CD4-positive, alpha-beta T cell treated with Interferon gamma for 1 hour (primary cell): ENCODE measurements at places on chromosomes 1 and 21.
A peak's percentile ranks its signal among the peaks of the same experiment; 100 is the strongest.

- DNase-seq = no peak
Measured at GRCh38 chr1:244836135-244836521, 670 bp downstream of the COX20 start.

DNA sequence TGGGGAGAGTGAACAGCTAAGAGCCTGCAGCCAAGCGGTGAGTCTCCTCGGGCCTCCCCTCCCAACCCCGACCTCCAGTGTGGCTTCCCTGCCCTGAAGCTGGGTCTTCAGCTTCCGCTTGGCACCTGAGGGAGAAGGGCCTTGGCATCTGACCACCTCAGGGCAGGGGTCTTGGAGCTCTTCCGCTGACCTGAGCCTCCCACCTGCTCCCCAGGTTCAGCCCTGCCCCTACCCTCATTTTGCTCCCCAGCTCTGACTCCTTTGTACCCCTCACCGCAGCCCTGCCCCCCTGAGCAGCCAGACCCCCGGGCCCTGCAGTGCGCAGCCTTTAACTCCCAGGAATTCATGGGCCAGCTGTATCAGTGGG, 4.9 kb downstream of the ADAMTSL4 start:
- DNase-seq = no peak

DNA sequence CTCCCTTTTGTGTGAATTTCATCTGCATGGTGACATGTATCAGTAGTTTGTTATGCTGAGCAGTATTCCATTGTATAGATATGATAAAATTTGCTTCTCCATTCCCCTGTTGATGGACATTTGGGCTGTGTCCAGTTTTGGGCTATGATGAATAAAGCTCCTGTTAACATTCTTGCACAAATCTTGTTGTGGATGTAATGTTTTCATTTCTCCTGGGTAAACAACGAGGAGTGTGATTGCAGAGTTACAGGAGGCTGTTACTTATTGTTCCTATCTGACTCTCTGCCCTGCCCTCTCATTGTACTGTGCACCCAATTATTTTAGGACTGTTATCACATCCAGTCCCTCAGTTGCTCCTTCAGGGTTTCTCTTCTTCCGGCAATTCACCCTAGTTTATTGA, 24.2 kb downstream of the MAPKAPK2 start:
- no peak for DNase-seq

- DNase-seq = no peak
Measured at GRCh38 chr1:75980972-75981897, 49.0 kb upstream of the ASB17 start.

- DNase-seq = no peak
Measured at GRCh38 chr1:86975993-86976550, 61.6 kb downstream of the HS2ST1 start.

DNA sequence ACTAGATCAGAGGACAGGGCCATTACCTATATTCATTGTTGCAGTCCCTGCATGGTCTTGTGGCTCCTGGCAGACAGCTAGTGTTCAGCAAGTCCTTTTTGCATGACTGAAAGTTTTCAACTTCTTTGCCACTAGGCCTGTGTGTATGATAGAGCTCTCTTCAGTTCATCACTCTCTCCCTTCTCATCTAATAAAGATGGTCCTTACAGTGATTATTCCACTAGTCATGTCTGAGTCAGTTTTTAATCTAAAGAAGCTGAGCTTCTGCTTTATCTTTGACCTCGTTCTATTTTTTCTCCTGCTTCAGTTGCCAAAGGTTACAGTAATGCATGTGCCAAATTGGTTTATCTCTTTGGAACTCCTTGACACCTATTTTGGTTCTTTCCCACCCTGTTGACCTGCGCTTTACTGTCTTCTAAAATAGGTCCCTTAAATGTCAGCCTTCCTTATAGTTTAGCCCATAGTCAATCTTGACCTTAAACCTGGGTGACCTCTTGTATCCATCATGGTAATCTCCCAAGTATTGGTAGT, 6.4 kb downstream of the CXADR start:
- no peak for DNase-seq

- no peak for DNase-seq
Measured at GRCh38 chr1:175687622-175688415, 55.6 kb downstream of the TNR start.

DNA sequence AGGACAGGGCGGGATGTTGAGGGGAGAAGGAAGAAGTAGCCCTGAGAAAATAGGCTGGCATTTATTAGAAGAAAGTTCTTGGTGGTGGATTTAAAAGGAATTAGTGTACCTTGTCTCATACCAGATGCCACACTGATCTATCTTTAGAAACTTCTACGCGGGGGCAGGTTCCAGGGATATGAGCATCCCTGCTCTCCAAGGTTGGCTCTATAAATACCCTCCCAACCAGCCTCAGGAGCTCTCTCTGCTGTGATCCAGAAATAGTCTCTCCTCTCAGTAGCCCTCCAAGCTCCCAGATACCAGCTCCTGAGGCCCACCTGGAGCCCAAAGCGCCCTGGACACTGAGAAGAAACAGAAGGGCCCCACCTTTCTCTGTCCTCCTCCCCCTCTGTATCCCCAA, 128.3 kb upstream of the TNR start:
- DNase-seq = no peak

DNA sequence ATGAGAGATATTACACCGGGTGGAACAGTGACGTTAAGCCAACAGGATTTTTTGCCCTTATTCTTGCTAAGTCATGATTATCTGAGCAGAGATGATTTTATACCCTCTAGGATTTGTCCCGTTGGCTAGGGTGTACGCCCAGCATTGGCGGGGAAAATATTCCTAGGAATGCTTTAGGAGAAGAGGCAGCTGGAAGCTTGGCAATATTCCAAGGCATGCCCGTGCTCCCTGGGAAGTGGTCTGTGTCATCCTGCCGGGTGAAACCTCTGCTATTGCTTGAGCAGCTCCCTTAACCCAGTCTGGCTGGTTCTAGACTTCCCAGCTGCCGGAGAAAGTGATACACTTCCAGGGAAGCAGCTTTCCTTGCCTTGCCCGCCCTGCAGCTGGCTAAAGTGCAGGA, 16.2 kb downstream of the CHRNB2 start:
- no peak for DNase-seq

DNA sequence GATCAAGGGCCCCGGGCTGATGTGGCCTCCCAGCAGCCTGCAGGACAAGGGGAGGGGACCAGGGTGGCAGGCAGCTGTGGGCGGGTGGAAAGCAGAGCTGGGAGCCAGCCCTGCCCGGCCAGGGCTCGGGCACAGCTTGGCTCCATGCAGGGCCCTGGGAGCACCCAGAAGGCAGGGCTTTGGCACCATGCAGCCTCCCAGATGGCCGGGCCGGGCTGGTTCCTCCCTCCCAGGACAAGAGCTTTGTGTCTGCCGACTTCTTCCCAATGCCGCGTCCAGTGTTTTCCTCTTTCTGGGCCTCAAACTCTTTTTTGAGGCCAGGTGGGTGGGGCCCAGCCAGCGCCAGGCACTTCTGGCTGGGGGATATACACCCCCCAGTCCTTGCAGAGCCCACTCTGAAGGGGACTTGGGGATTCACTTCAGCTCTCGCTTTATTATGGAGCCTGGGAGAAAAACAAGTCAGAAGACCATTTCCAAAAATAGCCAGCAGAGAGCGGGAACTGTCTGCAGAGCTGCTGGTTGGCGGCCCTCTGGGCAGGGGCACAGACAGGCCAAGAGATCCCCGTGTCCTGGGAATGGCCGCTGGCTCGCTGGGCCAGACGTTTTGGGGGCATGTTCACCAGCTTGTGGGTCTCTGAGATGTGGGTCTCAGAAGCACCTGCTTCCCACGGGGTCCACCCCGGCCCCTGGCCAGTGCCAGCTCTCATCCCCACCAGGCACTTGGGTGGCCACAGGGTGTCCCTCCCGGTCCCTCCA, 103.8 kb upstream of the ARHGEF16 start:
- no peak for DNase-seq

DNA sequence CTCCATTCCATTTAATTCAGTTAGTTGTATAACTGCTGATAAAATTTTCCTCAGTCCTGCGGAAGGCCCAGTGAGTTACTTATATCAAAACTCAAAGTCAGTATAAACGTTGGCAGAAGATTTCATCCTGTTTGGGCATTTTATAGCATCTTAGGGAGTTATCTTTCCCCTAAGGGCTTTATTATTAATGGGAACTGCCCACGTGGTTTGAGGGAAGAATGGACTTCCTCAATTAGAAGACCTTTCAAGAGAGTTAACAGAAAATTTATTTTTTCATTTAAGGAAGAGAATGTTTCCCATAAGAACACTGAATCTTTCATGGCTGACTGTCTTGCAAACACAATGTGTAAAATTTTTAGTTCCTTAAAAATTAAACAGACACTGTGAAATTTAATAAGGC, 400.1 kb downstream of the NEGR1 start:
- DNase-seq = no peak

GRCh38 chr1:245091818-245092637, 62.8 kb upstream of the KIF26B start:
- no peak for DNase-seq

GRCh38 chr1:150406483-150406882, 42.5 kb downstream of the RPRD2 start:
- no peak for DNase-seq

DNA sequence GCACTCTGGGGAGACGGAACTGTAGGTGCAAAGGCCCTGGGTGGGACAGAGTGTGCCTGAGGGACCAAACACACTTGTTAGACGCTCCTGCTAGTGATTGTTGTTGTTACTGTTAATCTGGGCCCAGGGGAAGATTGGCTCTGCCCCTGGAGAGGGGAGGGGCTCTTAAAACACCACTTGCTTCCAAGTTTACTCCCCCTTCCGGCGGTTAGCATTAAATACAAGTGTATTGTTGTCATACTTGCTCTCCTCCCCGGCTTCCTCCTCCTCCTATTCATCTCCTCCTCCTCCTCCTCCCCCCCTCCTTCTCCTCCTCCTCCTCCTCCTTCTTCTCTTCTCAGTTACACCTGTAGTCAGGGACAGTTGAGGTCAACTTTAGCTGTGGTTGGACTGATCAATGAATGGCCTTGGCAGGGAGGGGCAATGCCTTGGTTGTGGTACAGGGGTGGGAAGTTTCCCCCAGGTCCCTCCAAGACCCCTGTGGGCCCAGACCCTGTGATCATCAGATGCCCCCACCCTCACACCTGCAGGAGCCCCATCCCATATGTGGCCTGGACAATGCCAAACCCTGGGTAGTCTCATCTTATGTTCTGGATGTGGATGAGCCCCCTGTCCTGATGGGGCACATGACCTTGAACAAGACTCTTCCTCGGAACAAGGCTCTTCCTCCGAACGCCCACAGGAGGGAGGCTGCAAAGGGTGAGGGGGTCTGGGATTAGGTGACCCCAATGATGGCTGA, 217.3 kb downstream of the PTPRU start:
- no peak for DNase-seq

GRCh38 chr1:230760360-230760827, 13.2 kb downstream of the CAPN9 start:
- DNase-seq = no peak

- DNase-seq = no peak
Measured at GRCh38 chr1:58717979-58718378, 18.1 kb upstream of the MYSM1 start.

DNA sequence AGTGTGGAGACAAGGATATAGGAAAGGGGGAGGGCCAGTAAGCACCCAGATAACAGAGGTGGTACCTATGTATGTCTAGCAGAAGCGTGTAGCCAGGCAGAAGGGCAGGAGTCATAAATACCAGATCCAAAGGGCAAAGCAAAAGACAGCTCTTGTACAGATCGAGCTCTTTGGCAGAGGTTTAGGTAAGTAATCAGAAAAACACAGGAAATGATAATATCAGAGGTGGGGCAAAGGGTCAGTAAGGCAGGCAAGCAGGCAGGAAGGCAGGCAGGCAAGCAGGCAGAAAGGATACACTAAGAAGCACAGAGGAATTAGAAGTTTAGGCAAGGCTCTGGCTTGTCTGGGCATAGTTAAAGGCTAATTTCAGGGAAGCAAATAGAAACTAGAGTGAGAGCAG, 22.7 kb upstream of the SLFNL1 start:
- no peak for DNase-seq

GRCh38 chr1:228453022-228453560, 34.1 kb upstream of the RNF187 start:
- DNase-seq = no peak

GRCh38 chr1:115425442-115425841, 87.4 kb upstream of the NGF start:
- DNase-seq = no peak

GRCh38 chr1:35505911-35506798, 51.0 kb downstream of the KIAA0319L start:
- DNase-seq = peak; percentile 16

DNA sequence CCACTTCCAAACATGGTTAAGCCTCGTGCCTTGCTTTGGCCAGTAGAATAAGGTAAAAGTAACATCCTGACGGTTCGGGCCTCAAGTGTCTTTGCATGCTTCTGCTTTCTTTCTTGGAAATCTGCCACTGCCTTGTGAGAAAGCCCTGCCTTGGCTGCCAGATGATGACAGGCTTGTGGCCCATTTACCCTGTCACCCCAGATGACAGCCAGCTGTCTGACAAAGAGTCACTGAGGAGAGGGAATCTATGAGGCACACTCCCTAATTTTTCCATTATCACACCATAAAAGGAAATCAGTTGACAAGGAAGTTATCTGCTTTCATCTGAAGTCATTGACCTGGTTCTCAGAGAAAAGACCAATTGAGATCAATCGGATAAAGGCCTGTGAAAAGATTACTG, 199.8 kb downstream of the USH2A start:
- DNase-seq = no peak

DNA sequence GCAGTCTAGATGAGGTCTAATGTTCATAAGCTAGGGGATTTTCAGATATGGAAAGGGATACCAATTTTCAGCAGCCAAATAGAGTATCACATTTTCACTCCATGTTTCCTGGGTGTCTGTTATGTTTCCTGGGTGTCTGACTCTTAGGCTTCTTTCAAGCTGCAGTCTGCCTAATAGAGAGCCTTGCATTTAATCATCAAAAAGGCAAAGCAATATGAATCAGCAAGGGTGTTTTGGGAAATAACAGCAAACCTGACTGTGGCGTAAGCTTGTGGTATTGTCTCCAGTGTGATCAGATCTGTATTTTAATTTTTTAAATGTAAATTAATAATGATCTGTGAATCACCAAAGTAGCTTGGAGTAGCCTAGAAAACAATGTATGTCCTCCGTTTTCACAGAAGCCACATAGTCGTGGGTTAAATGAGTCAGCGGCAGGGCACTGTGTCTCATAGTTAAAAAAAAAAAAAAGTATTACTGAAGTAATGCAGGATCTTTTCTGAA, 10.4 kb downstream of the LGALS8 start:
- no peak for DNase-seq

DNA sequence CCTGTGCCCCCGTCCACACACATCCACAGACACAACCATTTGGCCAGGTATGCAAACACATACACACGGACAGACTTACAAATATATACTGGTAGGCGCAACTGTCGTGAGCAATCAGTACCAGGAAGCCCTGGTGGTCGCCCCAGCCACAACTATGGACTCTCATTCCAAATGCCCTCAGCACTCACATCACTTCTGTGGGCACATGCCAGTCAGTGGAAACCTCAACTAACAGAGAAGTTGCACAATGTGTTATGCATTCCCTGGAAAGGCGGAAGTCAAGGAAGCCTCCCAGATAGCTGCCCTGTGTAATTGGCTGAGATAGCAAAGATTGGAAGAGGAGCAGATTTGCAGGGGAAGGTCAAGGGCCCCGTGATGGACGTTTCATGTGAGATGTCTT, 1.4 kb upstream of the HEYL start:
- DNase-seq = no peak

GRCh38 chr1:239718571-239718970, 332.2 kb downstream of the CHRM3 start:
- no peak for DNase-seq

GRCh38 chr1:209595599-209596285, 12.2 kb downstream of the CAMK1G start:
- DNase-seq = no peak
